ENCODE measurements at places on chromosomes 7 and 10.

DNA sequence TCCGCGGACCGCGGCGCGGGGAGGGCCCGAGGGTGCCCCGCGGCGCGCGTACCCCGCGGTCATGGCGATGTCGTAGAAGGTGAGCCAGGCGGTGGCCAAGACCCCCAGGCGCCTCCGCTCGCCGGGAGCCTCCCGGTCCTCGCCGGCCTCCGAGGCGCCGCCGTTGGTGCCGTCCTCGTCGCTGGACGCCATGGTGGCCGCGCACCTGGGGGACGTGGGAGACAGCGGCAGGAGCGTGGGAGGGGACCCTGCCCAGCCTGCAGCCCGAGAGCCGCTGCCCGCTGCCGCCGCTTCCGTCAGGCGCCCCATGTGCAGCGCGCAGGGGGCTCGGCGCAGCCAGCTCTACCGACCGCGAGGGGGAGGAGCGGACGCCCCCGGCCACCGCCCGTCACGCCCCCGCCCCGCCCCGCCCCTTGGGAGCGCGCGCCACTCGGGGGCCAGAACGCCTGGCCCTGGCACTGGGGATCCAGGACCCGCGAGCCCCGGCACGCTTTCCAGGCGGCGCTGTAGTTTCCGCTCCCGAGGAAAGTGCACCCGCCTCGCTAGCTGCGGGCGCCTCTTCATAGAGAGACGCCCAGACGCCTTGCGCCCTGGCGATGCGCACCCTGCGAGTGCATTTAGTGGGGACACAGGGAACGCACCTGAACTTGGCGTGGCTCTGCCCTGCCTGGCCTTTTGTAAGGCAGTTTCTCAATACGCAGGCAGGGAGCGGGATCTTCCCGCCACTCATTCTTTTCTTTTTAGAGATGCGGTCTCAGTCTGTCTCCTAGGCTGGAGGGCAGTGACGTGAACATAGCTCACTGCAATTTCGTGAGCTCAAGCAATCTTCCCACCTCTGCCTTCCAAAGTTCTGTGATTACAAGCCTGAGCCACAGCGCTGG, at the start of gene HACD1:
Gene HACD1, minus strand, starts transcription at position 344 of the 881 bp plus-strand sequence. Its CDS starts 35 bp downstream, at position 309.
- DNase-seq: peak; percentile 55

GRCh38 chr7:294440-295154, 4.6 kb downstream of the FOXL3 start:
- DNase-seq: no peak

GRCh38 chr10:5168897-5169420, 16.0 kb downstream of the AKR1C8 start:
- DNase-seq: no peak

DNA sequence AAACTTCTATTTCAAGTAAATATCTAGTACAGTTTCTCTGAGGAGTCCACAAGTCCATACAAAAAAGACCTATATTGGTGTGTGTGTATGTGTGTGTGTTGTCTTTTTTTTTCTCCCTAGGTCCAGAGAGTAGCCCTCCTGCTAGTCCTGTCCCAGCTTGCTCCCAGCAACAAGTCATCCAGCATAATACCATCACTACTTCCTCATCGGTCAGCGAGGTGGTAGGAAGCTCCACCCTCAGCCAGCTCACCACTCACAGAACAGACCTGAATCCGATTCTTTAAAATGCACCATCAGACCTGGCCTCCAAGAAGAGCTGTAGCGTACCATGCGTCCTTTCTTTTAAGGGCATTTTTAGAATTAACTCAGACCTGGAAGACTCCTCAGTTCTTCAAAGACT, 139.1 kb downstream of the TRIL start:
- DNase-seq: no peak

- peak; percentile 20 for DNase-seq
Measured at GRCh38 chr7:23893942-23894891, 184.2 kb downstream of the STK31 start.

- no peak for DNase-seq
Measured at GRCh38 chr10:49076741-49077521, 38.4 kb downstream of the VSTM4 start.

DNA sequence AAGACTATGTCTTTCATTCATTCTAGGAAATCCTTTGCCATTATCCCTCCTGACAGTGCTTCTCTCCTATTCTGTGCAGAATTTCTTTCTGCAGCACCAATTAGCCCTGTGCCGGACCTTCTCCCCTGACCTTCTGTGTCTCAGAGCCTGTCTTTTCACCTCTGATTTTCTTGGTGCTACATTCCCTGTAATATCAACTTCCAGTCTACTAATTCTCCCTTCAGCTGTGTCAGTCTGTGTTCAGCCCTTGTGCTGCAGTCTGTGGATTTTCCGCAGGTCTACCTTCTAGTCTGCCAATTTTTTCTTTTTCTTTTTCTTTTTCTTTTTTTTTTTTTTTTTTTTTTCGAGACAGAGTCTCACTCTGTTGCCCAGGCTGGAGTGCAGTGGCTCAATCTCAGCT, 115.8 kb downstream of the ELFN1 start:
- no peak for DNase-seq

DNA sequence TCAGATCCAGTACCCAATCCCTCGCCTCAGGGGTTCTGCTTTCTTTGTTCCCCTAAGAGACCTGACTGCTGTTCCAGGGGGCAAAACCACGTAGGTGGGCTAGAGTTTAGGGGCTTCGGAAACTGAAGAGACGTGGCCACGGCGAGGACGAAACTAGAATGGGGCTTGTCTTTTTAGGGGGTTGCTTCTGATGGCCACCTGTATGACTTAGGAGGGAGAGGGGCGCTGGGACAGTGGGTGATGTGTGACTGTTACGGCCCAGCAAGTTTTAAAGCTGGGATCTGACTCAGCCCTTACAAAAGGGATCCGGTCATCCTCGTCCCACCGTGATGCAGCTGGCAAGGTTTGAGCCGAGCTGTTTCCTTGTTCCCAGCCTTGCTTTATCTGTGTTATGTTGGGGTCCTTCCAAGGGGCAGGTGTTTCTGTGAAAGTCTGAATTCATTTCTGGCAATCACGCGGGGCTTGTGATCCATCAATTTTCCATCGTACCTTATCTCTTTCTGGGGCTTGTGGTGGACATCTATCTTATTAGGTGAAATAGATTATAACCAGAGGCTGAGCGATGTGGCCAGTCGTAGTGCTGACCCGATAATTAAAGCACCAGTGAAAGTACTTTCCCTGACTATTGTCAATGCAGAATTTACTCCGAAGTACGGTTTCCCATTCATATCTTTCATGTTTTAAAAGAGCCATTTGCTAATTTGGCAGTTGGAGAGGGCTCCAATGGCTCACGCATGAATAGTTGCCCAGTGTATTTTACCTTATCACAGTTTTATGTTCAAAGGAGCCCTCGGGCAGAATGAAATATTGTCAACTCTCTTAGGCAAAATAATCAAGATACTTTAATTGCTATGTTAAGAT, 830 bp downstream of the MET start:
- DNase-seq: no peak

- no peak for DNase-seq
Measured at GRCh38 chr10:71337219-71337701, 18.2 kb downstream of the SLC29A3 start.

GRCh38 chr7:135248546-135248945, 14.9 kb downstream of the STRA8 start:
- DNase-seq: no peak

DNA sequence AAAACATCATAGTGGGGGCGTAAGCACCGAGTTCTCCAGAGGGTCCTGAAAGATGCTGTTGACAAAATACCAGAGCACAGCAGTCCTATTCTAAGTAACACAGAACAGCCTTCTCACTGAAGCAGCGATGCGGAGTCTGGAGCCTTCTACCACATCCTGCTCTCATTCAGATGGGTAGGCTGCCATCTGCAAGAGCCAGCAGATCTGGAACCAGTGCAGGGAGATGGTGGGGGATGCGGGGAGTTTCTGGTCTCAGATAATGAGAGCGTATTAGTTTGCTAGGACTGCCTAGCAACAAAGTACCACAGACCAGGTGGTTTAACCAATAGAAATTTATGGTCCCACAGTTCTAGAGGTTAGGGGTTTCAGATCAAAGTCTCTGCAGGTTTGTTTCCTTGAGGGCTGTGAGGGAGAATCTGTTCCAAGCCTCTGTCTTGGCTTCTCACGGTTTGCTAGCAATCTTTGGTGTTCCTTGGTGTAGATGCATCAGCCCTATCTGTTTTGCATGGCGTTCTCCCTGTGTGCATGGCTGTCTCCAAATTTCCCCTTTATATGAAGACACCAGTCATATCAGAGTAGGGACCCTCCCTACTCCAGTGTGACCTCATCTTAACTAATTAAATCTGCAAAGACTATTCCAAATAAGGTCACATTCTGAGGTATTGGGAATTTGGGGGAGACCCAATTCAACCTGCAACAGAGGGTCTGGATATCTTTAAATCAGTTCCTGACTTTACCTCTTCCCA, 52.0 kb upstream of the STEAP1B start:
- no peak for DNase-seq

Data from stimulated activated CD4-positive, alpha-beta T cell treated with anti-CD3 and anti-CD28 coated beads, Interleukin-4, amount 100 ng/mL, for 4 hours (primary cell).